Suppressor macrophage treated with lipopolysaccharide for 4 hours (primary cell): ENCODE measurements at places on chromosomes 16 and 17.

DNA sequence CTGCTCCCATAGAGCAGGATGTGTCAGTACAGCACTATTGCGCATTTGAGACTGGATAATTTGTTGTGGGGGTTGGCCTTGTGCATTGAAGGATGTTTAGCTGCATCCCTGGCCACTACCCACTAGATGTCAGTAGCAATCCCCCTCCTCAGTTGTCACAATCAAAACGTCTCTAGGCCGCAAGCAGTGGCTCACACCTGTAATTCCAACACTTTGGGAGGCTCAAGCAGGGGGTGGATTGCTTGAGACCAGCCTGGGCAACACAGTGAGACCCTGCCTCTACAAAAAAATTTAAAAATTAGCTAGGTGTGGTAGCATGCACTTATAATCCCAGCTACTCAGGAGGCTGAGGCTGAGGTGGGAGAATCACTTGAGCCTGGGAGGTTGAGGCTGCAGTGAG is 48.4 kb downstream of the CENPV start:
- peak; percentile 6 for DNase-seq

- no peak for DNase-seq
These were observed 5.0 kb downstream of the RPRML start for GRCh38 chr17:46974086-46974485.

- no peak for DNase-seq
These were observed 5.2 kb upstream of the FOXJ1 start for GRCh38 chr17:76146053-76146851.

- DNase-seq = no peak
These were observed 320.9 kb downstream of the CDH13 start for GRCh38 chr16:82947698-82948097.

DNA sequence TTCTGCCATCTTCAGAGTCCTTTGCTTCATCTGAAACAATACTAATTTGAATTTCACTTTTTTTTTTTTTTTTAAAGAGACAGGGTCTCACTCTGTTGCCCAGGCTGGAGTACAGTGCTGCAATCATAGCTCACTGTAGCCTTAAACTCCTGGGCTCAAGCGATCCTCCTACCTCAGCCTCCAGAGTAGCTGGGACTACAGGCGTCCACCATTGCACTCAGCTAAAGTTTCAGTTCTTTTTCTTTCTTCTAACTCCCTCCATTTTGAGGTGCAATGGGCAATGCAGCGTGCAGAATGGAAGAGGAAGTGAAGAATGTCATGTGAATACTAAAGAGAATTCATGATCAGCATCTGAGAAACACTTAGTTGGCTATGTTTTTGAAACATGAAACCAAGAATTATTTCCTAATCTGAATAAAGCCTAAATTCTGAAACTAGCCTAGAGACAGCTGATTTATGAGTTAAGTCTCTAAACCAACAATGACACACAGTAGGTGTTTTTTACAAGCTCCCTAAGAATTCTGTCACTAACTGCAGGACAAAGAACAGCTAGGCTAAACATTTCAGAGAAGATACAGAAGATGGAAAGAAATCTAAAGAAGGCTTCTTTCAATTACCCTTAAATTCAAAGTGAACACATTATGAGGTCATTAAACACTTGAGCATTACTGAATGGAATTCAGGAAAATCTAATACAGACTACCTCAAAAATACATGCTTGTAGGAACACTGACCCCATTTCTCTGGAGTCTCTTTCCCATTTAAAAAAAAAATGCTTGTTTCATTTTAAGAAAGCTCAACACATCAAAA is 21.0 kb downstream of the SNN start:
- peak; percentile 89 for DNase-seq

DNA sequence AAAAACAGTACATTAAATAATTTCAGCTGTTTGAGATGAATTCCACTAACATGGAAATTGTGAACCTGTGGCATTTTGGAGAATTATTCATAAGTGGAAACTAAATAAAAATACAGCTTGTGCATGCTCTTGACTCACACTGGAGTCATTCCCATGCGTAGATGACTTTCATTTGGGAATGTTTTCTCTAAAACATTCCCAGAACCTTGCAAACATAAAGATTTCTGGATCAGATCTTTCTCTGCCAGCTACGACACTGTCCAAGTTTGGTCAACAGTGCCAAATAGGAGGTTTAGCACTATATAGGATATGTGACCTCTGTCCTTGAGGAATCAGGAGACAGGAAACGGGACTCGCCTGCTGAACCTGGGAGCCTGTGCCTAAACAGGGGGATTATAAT is 400.9 kb downstream of the SLC39A11 start:
- DNase-seq = no peak

DNA sequence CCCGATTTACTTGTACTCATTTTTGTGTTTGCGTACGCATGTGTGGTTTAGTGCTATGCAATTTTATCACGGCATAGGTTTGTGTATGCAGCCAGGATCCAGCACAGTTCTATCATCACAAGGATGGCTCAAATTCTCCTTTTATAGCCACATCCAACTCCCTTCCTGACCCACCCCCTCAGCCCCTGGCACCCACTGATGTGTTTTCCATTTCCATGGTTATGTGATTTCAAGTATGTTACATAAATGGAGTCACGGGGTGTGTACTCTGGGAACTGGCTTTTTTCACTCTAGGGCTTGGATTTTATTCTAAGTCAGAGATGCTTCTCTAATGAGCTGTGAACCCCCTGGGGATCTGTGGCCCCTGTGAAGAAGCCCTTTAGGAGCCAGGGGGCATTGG is 16.8 kb downstream of the IL4R start:
- DNase-seq = peak; percentile 39

GRCh38 chr17:61309362-61310256 is 90.0 kb upstream of the TBX2 start:
- DNase-seq = no peak

- peak; percentile 68 for DNase-seq
These were observed 2.3 kb upstream of the NT5M start for GRCh38 chr17:17300624-17301568.

- DNase-seq = peak; percentile 93
These were observed 23.9 kb upstream of the HEATR6 start for GRCh38 chr17:60102632-60103096.

GRCh38 chr16:65713181-65713808 is 591.4 kb upstream of the CDH11 start:
- DNase-seq = no peak

- no peak for DNase-seq
These were observed 75.6 kb downstream of the AKAP1 start for GRCh38 chr17:57160624-57161023.

GRCh38 chr16:30493941-30494488 is 21.5 kb downstream of the ITGAL start:
- no peak for DNase-seq

- no peak for DNase-seq
These were observed 10.7 kb upstream of the CISD3 start for GRCh38 chr17:38719289-38719942.

DNA sequence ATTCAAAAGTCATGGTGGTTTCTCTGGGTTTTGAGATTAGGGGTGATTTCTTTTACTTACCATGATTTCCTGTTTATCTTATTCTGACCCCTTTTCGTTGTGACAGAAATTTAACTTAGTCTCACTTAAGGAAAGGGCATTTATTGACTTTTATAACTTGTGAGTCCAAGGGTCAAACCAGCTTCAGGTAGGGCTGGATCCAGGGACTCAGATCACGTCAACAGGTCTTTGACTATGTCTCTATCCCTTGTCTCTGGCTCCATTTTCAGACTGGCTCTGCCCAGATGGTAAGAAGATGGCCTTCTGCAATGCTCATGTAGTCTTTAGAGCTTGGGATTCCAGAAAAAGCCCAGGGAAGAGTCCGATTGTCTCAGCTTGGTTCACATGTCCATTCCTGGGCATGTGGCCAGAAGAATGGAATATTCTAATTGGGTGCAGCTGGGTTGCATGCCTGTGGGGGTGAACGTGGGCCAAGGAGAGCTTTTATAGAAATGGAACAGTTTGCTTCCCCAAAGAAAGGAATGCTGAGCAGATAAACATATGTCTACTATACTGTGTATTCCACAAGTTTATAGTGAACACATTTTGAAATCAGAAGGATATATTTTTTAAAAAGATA is 13.4 kb downstream of the USP43 start:
- no peak for DNase-seq

GRCh38 chr17:82884970-82885353 is 45.1 kb upstream of the ZNF750 start:
- DNase-seq = no peak

GRCh38 chr17:74187761-74188160 is 15.7 kb upstream of the RPL38 start:
- no peak for DNase-seq

- DNase-seq = no peak
These were observed 1238.8 kb downstream of the CDH11 start for GRCh38 chr16:63883091-63883490.

- DNase-seq = no peak
These were observed 6.4 kb downstream of the TK2 start for GRCh38 chr16:66543541-66543940.

DNA sequence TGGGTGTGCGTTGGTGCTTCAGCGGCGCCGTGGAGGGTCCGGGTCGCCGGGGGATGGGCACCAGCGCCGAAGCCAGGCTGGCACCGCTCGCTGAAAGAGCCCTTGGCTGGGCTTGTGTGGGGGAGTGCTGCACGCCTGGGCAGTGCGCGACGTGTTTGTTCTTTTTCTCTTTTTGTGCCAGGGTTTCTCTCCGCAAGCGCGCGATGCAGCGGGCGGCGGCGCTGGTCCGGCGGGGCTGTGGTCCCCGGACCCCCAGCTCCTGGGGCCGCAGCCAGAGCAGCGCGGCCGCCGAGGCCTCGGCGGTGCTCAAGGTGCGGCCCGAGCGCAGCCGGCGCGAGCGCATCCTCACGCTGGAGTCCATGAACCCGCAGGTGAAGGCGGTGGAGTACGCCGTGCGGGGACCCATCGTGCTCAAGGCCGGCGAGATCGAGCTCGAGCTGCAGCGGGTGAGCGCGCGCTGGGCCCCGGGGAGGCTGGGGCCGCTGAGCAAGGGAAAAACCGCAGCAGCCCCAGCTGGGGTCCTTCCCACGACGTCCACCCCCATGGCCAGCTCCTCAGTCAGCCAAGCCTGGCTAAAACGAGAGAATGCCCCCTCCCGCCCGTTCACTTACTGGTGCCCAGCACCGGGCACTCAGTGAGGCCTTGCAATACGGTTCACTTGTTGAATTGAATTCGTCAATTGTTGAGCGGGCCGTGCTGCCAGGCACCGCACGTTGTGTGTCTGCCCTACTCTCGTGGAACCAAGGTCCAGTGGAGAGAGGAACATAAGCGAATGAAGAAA is 541 bp downstream of the GPT2 start:
- DNase-seq = no peak

- no peak for DNase-seq
These were observed 12.7 kb downstream of the MMP15 start for GRCh38 chr16:58038219-58038641.

DNA sequence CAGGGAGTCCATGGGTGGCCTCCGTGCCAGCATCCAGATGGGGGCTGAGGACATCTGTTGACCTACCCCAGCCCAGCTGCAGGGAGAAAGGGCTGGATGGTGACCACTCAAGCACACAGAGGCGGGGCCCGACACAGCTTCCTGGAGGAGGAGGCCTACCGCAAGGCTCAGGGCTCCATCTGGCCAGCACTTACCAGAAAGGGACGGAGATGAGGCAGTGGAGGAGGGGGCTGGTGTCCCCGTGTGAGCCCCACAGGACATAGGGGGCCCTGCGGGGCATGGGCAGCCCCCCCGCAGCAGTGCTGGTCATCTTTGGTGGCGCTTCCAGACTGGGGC is 147.5 kb upstream of the CIBAR2 start:
- DNase-seq = no peak

GRCh38 chr16:70737377-70738082 is 51.7 kb upstream of the MTSS2 start:
- DNase-seq = peak; percentile 45

GRCh38 chr16:49755313-49755620 is 100.6 kb downstream of the ZNF423 start:
- peak; percentile 20 for DNase-seq

DNA sequence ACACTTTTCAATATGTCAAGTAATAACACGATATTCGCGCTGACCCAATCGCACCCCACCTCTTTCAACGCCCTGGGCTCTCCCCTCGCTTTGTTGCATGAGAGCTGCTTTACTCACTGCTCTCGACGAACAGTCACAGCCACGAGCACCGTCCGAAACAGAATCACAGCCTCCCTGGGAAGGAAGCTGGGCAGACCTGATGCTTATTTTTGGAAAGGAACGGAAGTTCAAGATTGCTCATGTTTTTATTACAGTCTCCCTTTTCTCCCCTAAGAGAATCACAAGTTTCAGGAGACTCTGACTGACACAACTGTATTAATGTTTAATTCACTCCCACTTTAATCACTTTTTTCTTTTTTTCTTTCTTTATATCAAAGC is 67.8 kb downstream of the ANKRD11 start:
- DNase-seq = peak; percentile 90

- DNase-seq = no peak
These were observed 181.2 kb upstream of the COX10 start for GRCh38 chr17:13888056-13888609.
